ENCODE measurements at places on chromosomes 3 and 15.

DNA sequence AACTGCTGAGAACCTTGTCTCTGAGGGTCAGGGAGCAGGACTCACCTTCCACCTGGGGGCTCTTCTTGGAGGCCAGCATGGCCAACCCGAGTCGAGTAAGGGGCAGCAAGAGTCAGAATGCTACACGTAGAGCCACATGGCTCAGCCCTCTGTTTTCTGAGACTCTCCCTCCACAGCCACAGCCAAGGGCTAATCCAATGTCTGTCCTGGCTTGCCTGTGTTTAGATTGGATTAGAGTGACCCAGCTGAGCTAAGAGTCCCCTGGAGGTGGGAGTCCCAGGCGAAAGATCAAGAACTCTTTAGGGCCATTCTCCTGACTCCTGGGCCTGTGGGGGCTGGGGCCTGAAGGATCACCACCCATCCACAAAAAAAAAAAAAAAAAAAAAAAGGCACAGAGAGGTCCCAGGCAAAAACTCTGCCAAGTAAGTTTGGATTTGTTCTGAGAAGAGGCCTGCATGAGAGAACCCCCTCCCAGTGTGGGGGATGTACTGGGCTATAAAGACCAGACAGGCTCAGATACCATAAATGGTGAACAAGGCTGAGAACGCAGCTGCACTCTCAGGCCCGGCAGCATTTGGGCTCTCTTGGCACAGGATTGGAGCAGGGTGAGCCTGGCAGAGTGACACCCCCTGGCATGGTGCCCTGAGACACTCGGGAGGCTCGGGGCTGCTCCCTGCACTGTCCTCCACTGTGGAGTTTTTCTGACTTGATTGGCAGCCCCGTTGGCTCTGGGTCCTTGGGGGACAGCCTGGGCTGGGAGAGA lies 88.0 kb upstream of the OSBPL11 start:
- no peak for DNase-seq

GRCh38 chr15:53128652-53129051 lies 338.5 kb upstream of the ONECUT1 start:
- DNase-seq, result no peak

- DNase-seq, result no peak
These were observed 1035.2 kb downstream of the MCTP2 start for GRCh38 chr15:95266451-95267061.

DNA sequence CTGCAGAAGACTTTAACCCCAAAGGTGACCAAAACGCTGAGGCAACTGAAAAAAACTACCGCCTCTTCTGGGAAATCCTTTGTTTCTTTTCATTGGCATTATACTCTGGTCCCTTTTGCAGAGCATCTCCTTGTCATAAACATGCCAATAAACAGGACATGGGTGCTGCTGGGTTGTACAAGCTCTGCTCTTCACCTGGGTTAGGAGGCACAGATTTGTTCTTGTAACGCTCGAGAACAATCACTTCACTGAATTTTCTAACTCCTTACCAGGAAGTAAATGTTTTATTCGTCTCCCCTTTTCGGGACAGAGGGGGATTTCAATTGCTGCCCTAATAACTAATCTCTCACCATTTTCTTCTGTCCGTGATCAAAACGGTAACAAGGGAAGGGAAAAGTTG lies 1.3 kb downstream of the PLCH1 start:
- no peak for DNase-seq

- no peak for DNase-seq
These were observed 17.5 kb downstream of the OR5K4 start for GRCh38 chr3:98371186-98371585.

DNA sequence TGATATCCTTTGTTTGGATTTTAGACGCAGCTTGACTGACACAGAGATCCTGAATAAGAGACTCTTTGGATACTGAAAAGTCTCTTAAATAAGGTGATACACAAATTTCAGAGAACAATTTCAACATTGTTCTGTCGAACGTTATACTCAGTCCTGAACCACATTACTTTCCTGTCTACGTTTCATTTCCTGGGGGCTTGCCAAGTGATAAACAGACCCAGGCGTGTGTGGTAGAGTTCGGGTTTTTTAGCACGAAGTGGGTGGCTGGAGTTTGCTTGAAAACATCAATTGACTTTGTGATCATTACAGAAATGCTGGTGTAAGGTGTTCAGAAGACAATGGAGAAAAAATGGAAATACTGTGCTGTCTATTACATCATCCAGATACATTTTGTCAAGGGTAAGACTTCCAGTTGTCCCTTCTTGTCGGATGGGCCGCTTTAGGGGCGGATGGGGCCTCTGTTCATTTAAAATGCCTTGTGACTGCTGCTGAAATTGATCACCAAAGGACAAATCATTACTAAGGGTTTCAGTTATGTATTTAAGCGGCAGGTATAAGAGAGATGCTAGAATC lies at the start of gene CD96:
Gene CD96, plus strand, starts transcription at position 287 of the 573 bp plus-strand sequence. Its CDS starts 52 bp downstream, at position 339.
- DNase-seq, result no peak

DNA sequence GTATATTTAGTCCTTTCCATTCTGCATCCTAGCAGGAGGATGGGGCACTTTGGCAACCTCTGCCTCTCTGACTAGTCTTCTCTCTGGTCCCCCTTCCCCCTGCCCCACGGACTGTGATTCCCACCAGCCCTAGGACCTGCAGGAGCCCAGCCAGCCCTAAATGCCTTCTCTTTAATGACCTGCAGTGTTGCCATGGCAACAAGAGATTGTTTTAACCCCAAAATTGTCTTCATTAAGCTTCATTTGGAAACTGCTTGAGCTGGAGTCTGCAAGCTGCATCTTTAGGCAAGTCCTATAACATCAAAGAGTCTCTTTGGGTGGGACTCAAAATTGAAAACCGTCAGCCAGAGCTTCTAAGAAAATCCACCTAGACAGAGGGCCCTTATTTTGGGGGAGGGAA lies 59.7 kb upstream of the ANKRD34C start:
- no peak for DNase-seq

GRCh38 chr3:140439527-140439926 lies 238.3 kb upstream of the TRIM42 start:
- DNase-seq, result no peak

GRCh38 chr3:197137751-197138150 lies 108.1 kb upstream of the MELTF start:
- no peak for DNase-seq

- no peak for DNase-seq
These were observed 379.5 kb upstream of the AGTR1 start for GRCh38 chr3:148318240-148318639.

DNA sequence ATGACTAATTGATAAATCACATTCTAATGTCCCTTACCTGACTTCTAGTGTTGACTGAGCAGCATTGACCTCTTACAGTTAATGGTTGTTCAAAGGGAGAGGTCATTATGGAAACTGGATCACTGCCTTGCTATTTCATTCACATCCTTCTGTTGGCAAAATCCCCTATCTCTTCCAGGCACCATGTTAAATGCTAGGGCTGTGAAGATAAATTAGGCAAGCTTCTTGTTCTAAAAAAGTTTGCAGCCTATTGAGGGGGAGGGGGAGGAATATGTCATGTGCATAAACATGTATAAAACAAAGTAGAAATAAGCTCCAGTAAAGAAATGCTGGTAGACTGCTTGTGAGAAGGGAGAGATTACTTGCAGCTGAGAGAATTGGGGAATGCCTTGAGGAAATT lies 84.8 kb upstream of the MLF1 start:
- no peak for DNase-seq

DNA sequence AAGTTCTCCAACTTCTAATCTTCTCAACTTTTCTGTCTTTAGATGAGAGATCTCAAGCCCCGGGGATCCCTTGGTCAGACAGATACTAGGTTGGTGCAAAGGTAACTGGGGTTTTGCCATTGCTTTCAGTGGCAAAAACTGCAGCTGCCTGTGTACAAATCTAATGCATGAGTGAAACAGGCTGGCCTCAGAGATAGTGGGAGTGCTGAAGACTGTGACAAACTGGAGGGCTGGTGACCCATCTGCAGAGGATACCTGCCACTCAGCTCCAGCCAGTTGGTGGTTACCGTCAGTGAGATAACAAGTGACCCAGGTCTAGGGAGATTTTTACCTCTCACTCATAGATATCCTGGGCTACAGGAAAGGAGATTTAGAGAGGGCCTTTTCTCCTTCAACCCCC lies 85.7 kb downstream of the RYR3 start:
- DNase-seq, result no peak

- DNase-seq, result no peak
These were observed 10.1 kb downstream of the TGFBR2 start for GRCh38 chr3:30616347-30617027.

DNA sequence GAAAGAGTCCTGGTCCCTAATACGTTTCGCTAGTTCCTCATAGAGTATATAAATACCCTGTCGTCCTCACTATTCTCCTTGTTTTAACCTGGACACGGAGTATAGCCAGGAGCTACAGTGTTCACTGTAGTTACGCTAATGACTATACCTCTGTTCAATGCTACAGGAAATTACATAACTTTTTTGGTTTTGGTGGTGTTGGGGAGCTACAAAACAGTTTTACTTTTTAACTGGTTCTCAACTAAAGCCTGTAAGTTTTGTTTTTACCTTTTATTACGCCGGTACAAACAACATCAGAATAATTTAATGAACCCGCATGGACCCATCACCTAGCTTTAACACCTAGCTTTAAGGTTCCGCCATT lies 1.5 kb downstream of the LMLN start:
- DNase-seq, result no peak

DNA sequence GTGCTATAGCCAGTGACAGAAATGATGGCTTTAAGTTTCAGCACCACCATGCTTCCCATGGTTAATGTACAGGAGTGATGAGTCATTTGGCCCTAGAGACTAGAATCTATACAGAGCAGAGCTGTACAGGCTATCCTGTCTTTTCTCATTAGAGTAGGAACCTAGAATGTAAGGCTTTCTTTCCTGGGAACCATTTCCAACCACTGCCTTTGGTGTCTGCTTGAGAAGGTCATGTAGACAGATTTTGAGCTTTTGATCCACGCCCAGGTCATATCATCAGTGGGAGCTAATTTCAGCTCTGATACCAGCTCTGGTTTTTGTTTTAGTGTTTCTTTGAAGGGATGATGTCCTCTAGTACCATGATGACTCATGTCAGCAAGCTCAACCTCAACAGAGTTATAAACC lies 543.1 kb downstream of the NTRK3 start:
- no peak for DNase-seq

DNA sequence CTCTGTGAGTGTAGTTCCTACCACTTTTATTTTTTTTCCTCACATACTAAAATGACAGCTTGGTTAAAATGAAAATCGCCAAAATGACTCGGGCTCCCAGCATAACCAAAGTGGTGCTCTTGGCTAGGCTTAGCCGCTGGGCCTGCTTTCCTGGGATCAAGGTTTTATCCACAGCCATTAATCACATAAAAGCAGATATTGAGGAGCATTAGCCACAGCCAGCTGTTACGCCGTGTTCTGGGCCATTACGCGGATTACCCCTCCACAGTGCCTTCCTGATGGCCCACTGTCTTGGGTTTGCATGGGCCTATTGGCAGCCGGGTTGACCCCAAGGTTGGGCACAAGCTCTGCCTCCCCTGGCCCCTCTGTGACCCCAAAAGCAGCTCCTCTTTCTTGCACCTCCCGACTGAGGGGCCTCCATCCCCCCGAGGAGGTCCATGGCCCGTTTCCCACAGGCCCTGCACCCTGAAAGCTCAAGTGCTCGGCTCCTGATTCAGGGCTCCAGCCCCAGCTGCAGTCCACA lies 30.4 kb upstream of the TRPM1 start:
- peak; percentile 70 for DNase-seq

GRCh38 chr15:78640527-78641101 lies 396 bp downstream of the CHRNB4 start:
- DNase-seq, result no peak

- peak; percentile 9 for DNase-seq
These were observed 38.7 kb downstream of the GOLGA6A start for GRCh38 chr15:74043425-74044266.

DNA sequence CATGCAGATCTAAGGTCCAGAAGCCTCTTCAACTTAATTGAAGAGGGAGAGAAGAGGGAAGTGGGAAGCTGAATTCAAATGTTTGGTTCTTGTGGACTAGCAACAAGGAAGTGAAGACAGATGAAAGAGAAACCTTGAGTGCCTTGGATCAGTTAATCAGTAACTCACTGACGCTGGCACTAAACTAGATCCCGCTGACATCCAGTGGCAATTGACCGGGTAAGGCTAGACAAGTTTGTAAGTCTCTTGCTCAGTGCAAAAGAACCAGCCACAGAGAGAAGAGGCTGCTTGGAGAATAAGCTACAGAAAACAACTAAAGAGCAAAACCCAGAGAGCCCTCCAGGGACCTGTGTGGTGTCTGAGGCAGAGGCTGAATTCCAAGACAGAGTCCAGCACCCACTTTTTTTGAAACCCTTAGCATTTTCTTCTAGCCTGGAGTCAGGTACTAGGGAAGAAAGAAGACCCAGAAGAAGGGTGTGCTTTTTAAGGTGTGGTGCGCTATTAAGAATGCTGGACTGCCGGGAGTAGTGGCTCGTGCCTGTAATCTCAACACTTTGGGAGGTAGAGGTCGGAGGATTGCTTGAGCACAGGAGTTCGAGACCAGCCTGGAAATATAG lies 6.9 kb downstream of the PLCH1 start:
- no peak for DNase-seq

GRCh38 chr3:168714609-168715240 lies 619.0 kb upstream of the GOLIM4 start:
- no peak for DNase-seq

DNA sequence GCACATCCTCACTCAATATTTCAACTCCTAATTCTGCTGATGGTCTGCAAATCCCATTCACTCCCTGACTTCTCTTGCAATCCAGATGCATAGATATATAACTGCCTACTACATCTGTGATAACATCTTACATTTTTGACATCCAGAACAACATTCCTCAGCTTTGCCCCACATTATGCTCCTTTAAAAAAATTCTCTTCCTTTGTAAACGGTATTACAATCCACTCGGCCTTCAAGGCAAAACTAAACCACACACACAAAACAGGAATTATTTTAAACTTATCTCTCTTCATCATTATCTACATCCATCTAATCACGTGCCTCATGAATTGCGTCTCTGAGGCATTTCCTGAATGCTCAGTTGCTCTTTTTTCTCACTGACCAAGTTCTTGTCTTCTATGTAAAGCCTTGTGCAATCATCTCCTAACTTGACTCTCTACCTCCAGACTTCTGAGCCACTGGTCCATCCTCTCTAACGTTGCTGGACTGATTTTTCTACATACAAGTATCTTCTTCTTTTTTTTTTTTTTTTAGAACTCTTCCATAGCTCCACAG lies 117.0 kb downstream of the SATB1 start:
- no peak for DNase-seq

DNA sequence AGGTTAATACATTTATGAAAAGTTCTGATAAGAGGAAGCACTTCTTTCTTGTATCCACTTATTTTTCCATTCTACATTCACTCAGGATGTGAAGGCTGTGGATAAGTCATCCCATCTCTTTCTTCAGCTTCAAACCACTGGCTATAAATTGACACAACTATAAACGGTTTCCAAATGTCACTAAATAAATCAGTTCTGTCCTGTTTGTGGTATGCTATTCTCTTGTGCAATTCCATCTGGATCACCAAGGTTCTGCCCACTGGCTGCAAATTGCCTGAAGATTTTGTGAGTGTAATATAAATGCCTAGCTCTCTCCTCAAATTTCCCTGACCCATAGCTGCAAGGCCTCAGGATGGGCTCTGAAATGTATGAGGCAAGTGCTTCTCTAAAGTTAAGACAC lies 7.1 kb upstream of the LMOD3 start:
- DNase-seq, result no peak

All from D721Med (cell line).